ENCODE measurements at places on chromosomes 12 and 14.
A peak's percentile ranks its signal among the peaks of the same experiment; 100 is the strongest.

DNA sequence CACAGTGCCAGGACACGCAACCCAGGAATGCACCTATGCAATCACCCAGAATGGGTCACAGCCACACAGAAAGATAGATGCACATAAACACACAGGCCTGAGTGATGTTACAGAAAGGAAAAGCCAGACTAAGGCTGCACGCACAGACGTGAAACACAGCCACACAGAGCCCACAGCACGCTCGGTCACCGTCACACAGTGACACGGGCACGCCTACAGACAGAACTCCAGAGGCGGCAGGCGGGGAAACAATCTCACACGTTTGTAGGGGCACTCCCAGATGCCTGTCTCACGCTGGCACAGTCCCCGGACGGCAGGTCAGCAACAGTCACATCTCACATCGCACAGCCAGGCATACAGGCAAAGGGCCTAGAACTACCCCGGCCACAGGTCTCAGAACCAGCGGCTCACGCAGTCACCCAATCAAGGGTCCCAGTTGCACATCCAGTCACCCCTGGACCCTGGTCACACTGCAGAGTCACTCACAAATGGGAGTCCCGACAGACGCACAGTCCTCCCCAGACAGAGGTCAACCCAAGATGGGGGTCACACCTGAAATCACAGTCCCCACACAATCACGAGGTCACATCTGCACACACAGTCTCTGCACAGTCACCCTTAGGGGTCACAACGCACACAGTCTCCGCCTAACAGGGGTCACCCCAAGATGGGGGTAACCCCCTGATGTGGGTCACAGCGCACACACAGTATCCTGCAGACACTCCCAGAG lies 790 bp downstream of the SSH1 start:
- peak; percentile 37 for DNase-seq

- DNase-seq = no peak
Observed at GRCh38 chr14:63918411-63918810, 65.6 kb downstream of the SYNE2 start.

- no peak for DNase-seq
Observed at GRCh38 chr14:83162361-83162929, 1628.8 kb upstream of the SEL1L start.

- no peak for DNase-seq
Observed at GRCh38 chr12:21580748-21581516, 23.7 kb downstream of the GYS2 start.

DNA sequence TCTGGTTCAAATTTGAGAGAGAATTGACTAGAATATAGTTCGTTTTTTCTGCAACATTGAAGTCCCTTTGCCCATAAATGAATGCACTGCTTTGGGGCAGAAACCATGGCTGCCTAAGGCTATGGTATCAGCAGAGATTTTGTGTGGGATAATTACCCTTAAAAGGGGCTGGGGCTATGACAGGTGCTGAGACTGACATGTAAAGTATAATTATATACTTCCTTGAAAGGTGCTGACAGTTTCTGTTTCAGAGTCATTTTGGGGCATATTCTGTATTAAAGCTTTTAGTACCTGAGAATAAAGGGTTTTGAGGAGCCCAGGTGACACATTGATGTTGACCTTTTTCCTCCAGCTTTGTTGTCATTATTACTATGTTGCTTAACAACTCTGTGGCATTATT lies 150.3 kb upstream of the PTPRQ start:
- DNase-seq = no peak
